ENCODE measurements at places on chromosomes 3 and 15. TPM values are rescaled to one million over a fixed set of nuclear protein-coding genes. Genes with fewer than 3 reads are reported as not detected.

The MAP6D1 gene
- 0.58 TPM for polyA plus RNA-seq

The GPR149 gene
- not detected for polyA plus RNA-seq

The EPB42 gene
- polyA plus RNA-seq: not detected

The SNTN gene
- not detected for polyA plus RNA-seq

The ZPLD1 gene
- polyA plus RNA-seq: not detected

The TUSC2 gene
- 53.7 TPM for polyA plus RNA-seq

The ACTC1 gene
- not detected for polyA plus RNA-seq

The PLCH1 gene
- not detected for polyA plus RNA-seq

The SERINC4 gene
- 3.5 TPM for polyA plus RNA-seq

The ATP2B2 gene
- polyA plus RNA-seq: not detected

The CDC25A gene
- polyA plus RNA-seq: not detected

The CSTA gene
- 0.26 TPM for polyA plus RNA-seq

The DIPK2A gene
- 5.9 TPM for polyA plus RNA-seq

The DNAH12 gene
- polyA plus RNA-seq: not detected

The BFSP2 gene
- polyA plus RNA-seq: not detected

The LRRC2 gene
- not detected for polyA plus RNA-seq

The DNAJC17 gene
- polyA plus RNA-seq: 17.5 TPM

The PPP1R14D gene
- polyA plus RNA-seq: not detected

The DZIP1L gene
- polyA plus RNA-seq: not detected

The TMC3 gene
- not detected for polyA plus RNA-seq

The GOLGA8O gene
- polyA plus RNA-seq: not detected

The FSIP1 gene
- polyA plus RNA-seq: 0.44 TPM

The ZNF280D gene
- 10.6 TPM for polyA plus RNA-seq

The ZIC1 gene
- polyA plus RNA-seq: not detected

The LTF gene
- not detected for polyA plus RNA-seq

The HEMK1 gene
- 20.2 TPM for polyA plus RNA-seq

The FHIT gene
- polyA plus RNA-seq: 12.8 TPM

The RHO gene
- not detected for polyA plus RNA-seq

The CCDC54 gene
- polyA plus RNA-seq: not detected

The TRAK1 gene
- polyA plus RNA-seq: 4.3 TPM

The CPN2 gene
- polyA plus RNA-seq: not detected

The LRRC3B gene
- polyA plus RNA-seq: not detected

The IL16 gene
- polyA plus RNA-seq: 311 TPM

The MYEF2 gene
- 2.4 TPM for polyA plus RNA-seq

The TTLL13 gene
- polyA plus RNA-seq: not detected

The CHRM5 gene
- polyA plus RNA-seq: 0.02 TPM

The TGM5 gene
- not detected for polyA plus RNA-seq

The CEMIP gene
- polyA plus RNA-seq: not detected

The GOLGA6L10 gene
- 0.05 TPM for polyA plus RNA-seq

The MST1R gene
- polyA plus RNA-seq: 0.58 TPM

The RBP2 gene
- polyA plus RNA-seq: not detected
